NT2/D1 (cell line): ENCODE measurements at places on chromosomes 16 and 17.

DNA sequence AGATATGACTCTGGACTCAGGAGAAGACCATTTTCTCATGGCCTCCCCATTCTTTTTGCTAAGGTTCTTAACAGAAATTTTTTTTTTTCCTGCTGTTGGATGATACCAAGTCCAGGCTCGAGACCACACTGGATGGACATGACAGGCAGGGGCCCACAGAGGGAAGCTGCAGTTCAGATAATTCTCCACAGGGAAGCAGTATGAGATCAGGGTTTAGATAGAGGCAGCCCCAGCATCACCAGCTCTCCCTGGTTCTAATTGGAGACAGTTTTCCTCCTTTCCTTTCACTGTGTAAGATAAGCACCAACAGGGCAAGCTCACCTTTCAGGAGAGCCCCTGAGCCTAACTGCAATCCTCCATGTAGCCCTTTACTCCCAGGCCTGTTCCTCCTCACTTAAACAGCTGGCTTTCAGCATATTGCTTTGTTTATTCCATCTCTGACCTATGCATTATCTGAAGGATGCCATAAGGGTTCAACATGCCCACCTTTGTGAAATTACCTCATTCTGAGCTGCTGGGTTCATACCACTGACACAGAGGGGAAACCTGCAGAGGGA is 108.1 kb downstream of the SNX11 start:
- DNase-seq = no peak

DNA sequence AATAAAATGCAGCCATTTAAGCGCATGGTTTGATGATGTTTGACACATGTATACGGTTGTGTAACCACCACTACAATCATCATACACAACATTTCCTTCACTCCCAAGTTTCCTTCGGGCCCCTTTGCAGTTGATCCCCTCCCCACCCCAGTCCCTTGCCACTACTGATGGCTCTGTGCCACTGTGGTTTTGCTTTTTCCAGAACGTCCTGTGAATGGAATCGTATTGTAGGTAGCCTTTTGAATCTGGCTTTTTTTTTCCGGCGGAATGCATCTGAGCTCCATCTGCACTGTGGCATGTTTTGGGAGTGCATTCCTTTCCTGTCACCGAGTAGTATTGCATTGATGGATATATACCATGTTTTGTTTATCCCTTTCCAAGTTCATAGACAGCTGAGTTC is 15.1 kb upstream of the MAP2K3 start:
- DNase-seq = no peak

DNA sequence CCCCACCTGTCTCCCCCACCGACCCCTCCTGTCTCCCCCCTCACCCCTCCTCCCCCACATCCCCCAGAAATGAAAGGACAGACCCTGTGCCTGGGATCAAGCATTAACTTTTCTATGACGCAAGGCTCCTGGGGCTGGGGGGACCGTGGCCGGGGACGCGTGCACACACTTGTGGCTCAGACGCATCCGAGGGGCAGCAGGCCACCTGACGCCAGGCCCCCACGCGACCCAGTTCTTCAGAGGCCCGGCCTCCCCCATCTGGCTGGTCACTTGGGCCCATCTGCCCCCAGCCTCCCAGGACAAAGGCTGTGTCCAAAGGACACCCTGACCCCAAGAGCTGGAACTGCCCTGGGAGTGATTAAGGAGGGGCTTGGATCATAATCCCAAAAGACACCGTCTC is 14.0 kb upstream of the PVALEF start:
- DNase-seq = no peak

GRCh38 chr16:12255919-12256665 is 279.6 kb downstream of the SNX29 start:
- DNase-seq = no peak

DNA sequence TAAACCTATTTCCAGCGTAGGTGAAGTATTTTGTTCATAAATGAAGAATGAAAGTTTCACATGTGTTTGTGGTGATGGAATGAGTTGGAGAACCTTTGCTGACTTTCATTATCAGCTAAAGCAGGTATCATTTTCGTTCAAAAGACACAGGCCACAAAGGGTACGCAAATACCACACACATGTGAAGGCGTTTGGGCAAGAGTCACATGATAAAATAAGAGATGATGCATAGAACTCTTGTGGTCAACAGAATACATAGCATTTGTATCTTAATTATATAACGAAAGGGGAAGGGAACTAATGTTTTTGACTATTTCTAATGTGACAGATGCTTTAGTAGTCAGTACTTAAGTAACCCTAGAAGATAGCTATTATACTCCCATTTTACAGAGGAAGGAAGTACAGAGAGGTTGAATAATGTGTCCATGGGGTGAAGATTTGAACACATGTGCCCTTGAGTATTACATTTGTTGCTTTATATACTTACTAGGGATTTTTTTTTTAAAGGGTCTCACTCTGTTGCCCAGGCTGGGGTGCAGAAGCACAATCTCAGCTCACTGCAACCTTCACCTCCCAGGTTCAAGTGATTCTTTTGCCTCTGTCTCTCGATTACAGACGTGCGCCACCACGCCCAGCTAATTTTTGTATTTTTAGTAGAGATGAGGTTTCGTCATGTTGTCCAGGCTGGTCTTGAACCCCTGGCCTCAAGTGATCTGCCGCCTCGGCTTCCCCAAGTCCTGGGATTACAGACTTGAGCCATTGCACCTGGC is 4.8 kb downstream of the RPA1 start:
- DNase-seq = no peak

DNA sequence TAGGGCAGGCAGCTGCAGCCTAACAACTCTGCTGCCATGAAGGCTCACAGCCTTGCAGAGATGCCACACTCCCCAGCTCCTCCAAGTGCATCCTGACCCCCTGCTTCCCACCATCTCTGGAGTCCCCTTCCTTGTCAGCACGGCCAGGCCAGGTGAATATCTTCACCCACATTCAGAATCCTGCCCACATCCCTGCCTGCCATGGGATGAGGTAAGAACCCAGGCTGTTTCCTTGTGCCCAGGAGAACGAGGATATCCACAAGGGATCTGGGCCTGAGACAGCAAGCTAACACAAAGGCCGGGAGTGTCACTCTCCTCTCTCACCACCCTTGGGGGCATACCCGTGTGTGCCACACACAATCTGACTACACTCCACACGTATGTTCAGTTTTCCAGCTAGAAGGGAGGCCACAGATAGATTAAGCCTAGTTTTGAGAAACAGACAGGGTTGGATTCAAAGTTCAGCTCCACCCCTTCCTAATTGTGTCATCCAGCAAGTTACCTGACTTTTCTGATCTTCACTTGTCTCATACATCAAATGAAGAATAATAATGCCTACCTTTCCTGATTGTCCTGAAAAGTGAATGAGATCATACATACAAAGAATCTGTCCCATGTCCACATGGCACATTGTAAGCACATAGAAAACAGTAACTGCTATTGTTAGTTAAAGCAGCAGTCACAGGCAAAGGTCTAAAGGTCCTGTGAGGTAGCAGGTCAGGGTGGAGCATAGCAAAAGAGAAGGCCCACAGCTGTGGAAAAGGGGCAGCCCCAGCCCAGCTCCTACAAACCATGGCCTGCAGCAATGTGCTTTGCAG is 17.4 kb upstream of the SUPT4H1 start:
- no peak for DNase-seq

GRCh38 chr16:564690-565418 is 2.0 kb upstream of the NHLRC4 start:
- DNase-seq = no peak

- DNase-seq = no peak
Measured at GRCh38 chr17:8681170-8681949, 50.8 kb upstream of the MYH10 start.

DNA sequence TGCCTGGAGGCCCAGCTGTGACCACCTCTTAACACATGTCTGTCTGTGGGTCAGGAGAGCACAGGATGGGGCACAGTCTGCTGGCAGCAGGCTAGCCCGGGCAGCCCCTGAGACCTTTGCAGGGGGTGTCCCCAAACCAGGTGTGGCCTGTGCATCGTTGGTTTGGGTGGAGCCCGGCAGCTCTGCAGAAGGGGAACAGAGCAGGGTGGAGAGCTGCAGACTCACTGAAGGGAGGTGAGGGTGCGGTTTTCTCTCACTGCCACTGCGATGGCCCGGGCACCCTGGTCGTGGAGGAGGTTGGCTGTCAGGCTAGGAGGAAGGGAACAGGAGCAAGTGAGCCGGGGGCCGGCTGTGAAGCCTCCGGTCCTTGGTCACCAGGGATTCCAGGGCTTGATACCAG is 28.8 kb downstream of the NLRC3 start:
- no peak for DNase-seq

- no peak for DNase-seq
Measured at GRCh38 chr16:82074019-82074558, 39.0 kb downstream of the HSD17B2 start.

DNA sequence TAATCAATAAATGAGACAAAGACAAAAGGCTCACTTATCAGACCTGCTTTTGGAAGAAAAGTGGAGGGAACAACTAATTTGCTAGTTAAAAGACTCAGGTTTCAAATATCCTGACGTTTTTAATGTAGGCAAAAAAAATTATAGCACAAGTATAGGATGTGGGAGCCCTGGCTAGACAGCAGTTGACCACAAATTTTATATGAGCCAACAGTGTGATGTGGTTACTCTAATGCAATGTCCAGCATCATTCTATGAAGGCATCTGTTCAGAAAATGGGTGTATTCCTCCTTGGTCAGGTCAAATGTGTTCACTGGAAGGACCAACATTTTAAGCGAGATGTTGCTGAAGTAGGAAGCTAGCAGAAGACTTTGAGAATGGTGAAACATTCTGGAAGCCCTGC is 237.4 kb downstream of the MAP2K6 start:
- DNase-seq = no peak

DNA sequence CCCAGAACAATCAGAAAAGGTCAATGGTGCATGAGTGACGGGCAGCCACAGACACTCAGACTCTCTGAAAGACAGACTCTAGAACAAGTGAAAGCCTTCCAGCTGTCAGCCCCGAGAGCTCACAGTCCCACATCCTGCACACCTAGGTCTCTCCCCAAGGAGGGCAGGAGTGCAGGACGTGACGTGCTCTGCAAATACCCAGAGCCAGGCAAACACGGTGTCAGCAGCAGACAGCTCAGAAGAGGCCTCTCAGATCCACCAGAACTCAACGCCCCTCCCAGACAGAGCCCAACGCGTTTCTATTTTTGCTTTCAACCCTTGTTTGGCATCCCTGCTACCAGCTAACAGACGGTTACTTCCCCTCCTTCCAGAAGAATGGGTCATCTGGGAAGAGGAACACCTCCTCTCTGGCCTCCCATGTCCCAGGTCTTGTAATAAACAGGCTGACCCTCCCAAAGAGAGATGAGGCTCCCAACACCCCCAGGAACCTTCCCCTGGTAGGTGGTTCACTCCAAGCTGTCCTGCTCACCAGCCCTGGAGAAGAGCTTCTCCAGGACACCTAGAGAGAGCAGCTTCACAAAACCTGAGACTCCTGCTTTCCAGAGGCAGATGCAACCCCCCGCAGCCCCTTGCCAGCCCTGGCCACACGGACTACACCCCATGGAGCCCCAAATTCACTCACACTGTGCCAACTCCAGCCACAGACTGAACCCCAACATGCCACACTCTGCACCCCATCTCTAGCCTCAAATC is 7.6 kb downstream of the PITPNM3 start:
- DNase-seq = no peak

DNA sequence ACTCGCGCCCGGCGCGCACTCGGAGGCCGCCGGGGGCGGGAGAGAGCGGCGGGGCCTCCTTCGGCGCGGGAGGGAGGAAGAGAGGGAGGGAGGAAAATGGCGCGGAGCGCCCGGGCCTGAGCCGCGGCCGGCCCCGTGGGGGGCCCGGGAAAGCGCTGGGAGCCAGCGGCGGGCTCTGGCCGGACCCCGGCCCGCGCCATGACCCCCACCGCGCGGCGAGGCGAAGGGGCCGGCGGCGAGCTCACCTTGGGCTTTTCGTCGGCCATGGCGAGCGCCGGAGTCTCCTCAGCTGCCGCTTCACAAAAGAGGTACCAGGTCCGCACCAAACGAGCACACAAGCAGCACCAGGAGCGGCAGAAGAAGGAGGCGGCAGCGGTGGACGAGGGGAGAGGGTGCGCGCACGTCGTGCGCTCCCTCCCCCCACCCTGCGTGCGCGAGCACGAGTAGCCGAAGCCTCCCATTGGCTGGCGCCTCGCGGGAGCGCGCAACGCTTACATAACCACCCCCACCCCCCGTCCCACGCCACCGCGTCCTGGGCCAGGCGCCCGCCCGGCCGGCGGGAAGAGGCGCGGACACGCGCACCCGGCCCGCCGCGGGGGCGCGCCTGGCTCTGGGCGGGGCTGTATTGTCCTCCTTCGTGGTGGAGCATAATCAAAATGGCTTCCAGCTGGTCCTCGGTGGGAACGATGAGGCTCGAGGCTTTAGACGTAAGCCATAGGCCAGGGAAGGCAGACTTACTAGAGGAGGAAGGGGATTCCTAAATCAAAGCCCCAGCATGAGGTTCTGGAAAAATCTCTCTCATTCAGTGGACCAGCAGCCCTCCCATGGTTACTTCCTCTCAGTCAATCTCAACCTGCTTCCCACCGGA is at the start of gene SUMO2:
TSS of gene SUMO2 (minus strand) at position 391 of the 868 bp plus-strand sequence. CDS start at position 266, 125 bp downstream.
- DNase-seq = peak; percentile 92

DNA sequence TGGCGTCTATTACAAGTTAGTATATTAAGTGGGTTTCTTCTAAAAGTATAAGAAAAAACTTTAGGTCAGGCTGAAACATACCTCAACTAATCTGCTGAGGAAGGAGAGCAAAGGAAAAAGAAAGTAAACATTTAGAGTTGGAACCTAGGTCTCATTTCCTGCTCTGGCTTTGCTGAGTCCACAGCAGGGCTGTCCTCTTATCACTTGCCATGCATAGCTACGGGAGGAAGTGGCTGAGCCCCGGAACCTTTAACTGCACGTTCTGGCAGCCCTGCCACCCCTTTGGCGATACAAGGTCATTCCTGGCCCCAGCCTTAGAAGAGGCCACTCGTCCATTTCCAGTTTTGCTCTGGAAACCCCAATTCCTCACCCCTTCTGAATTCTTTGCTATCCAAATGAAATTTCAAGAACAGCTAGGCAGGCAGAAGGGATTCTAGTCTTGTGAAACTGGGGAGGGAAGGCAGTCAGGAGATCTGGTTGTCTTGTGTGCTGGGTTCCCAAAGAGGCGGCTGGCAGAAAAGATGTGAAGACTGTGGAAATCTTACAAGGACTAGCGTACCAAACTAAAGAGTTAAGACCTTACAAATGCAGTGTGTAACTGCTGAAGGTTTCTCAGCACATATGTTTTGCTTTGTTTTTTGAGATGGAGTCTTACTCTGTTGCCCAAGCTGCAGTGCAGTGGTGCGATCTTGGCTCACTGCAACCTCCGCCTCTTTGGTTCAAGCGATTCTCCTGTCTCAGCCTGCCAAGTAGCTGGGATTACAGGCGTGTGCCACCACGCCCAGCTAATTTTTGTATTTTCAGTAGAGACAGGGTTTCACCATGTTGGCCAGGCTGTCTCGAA is 19.1 kb downstream of the WIPI1 start:
- no peak for DNase-seq

- no peak for DNase-seq
Measured at GRCh38 chr17:28744104-28744971, 527 bp downstream of the TRAF4 start.

GRCh38 chr17:16989230-16989952 is 17.5 kb upstream of the TNFRSF13B start:
- DNase-seq = no peak

GRCh38 chr16:79664407-79664806 is 63.9 kb upstream of the MAF start:
- DNase-seq = no peak
